Activated naive CD4-positive, alpha-beta T cell treated with anti-CD3 and anti-CD28 coated beads for 36 hours (primary cell): ENCODE measurements at places on chromosomes 16 and 17. TPM values are rescaled to one million over a fixed set of nuclear protein-coding genes. Genes with fewer than 3 reads are reported as not detected.

SUZ12 gene
- 54.7 TPM for total RNA-seq

NPIPA3 gene
- 1.9 TPM for total RNA-seq

- no peak overlapping the region for H3K27ac ChIP-seq
- H3K36me3 ChIP-seq = no peaks in the 10 kb centered on the region
- H3K4me1 ChIP-seq = peaks cover 27% of the 10 kb centered on the region
- no peaks in the 10 kb centered on the region for H3K27me3 ChIP-seq
Observed at GRCh38 chr17:83195330-83196023, 116.1 kb downstream of the METRNL start.

DNA sequence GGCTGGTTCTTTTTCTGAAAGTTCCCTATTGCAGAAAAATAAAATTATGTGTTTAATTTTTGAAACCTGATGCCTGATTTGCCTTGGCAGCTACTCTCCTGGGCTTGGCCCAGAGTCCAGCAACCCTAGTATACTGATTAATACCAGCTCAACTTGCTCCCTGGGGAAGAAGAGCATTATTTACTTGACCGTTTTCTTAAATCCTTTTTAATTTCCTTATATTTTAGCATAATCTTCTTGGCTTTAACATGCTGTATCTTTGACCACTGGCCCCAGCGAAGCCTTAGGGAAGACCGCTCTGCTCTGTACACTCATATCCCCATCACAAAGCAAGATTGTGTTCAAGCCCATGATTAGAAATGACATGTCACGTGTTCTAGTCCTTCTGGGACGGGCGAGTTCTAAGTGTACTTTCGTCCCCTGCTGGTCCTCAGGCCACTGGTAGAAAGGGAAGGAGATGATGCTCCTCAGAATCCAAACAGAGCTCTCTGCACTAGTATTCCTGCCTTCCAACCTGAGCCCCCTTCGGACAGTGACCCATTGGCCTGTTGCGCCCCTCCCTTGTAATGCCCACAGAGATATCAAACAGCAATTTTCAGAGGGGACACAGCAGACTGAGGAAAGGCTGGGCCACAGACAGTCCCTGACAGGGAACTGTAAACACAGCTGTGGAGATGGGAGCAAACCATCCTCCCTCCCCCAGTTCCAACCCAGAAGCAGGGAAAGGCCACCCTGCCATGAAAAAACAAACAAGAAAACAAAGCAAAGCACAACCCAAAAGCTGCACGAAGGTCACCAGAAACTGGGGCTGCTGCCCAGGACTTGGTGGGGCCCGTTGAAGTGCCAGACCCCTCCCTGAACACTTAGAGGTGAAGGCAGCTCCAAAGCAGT, 4.3 kb upstream of the EZH1 start:
- H3K4me3 ChIP-seq = no peak overlapping the region
- peaks cover 6% of the 10 kb centered on the region for H3K4me1 ChIP-seq
- no peak overlapping the region for H3K27ac ChIP-seq
- peaks cover 10% of the 10 kb centered on the region for H3K27me3 ChIP-seq
- no peak for DNase-seq

DNA sequence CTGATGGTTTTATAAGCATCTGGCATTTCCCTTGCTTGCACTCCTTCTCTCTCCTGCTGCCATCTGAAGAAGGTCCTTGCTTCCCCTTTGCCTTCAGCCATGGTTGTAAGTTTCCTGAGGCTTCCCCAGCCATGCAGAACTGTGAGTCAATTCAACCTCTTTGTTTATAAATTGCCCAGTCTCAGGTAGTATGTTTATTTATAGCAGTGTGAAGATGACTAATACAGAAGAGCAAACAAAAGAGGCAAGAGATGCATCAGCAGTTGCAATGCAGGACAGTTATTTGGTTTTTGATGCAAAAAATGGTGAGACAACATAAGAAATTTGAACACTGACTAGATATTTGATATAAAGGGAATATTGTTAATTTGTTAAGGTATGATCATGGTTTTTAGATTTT, 16.8 kb downstream of the TMEM100 start:
- H3K36me3 ChIP-seq = no peaks in the 10 kb centered on the region
- no peak for DNase-seq
- H3K27me3 ChIP-seq = peaks cover 51% of the 10 kb centered on the region
- H3K4me1 ChIP-seq = no peaks in the 10 kb centered on the region
- H3K4me3 ChIP-seq = no peak overlapping the region

GRCh38 chr16:57798953-57799599, 3.2 kb downstream of the KIFC3 start:
- DNase-seq = no peak
- H3K27me3 ChIP-seq = peaks cover 20% of the 10 kb centered on the region
- H3K4me3 ChIP-seq = no peak overlapping the region
- H3K36me3 ChIP-seq = no peaks in the 10 kb centered on the region

DNA sequence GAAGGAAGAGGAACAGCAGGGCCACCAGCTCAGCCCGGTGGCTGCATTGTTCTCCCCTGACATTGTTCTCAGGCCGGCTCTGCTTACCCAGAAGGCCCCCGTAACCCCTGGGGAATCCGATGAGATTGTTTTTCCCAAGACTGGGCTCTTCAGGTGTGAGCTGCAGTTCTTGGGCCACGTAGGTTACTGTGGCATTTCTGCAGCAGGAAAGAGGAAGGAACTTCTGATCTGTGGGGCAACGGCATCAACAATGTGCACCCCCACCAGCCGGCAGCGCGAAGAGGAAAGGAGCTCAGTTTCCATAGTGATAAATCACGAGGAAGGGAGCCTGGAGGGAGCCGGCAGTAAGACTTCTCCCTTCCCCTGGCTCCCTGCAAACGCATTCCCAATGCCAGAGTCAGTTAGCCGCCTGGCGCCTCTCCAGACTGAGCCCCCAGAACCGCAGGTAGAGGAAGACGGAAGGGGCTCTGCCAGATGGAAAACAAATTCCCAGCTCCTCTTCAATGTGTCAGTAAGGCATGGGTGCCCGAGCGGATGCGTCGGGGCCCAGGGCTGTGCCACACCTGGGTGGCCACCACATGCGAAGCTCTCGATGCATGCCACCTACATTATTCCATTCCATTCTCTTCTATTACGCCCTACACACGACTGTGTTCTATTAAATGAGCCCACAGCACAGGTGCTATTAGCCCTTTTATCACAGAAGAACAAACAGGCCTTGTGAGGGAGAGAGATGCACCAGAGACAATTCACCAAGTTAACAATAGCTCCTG, 21.5 kb upstream of the PECAM1 start:
- peaks cover 18% of the 10 kb centered on the region for H3K4me1 ChIP-seq
- DNase-seq = no peak
- peak overlapping the region; percentile 49 for H3K4me3 ChIP-seq
- H3K27me3 ChIP-seq = no peaks in the 10 kb centered on the region

DNA sequence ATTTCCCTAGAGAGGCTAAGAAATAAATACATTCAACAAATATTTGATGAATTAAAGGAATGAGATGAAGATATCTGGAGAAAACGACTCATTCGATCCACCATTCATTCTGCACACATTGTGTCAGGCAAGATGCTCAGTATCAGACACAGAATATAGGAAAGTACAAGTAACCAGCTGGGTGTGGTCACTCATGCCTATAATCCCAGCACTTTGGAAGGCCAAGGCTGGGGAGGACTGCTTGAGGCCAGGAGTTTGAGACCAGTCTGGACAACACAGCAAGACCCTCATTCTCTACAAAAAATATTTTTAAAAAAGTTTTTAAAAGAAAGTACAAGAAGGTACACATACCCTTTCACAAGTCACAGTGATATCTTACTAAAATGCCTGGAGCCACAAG, 42.3 kb downstream of the CRLF3 start:
- no peak for DNase-seq
- H3K27ac ChIP-seq = peak overlapping the region; percentile 74
- peaks cover 18% of the 10 kb centered on the region for H3K4me1 ChIP-seq
- H3K36me3 ChIP-seq = peaks cover 34% of the 10 kb centered on the region

- H3K4me3 ChIP-seq = no peak overlapping the region
- no peaks in the 10 kb centered on the region for H3K27me3 ChIP-seq
- no peak for DNase-seq
- H3K36me3 ChIP-seq = no peaks in the 10 kb centered on the region
- H3K27ac ChIP-seq = no peak overlapping the region
Observed at GRCh38 chr16:84136331-84137125, 8.4 kb downstream of the HSDL1 start.

DNA sequence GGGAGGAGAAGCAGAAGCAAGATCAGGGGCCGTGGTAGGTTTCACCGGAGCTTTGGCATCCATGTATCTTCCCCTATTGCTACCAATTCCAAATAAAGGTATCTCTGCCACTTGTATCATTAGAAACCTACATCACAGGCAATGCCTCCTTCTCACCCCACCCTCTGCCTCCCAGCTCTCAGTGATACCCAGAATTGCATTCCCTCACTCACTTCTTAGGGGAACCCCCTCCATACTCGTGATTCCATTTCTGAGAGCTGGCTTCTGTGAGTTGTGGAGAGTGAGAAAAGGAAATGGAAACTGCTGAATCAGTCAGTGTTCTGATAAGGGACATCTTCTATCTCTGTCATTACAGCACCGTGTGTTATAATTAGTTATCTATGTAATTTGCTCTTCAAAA, 2.3 kb upstream of the CCL3 start:
- peak; percentile 64 for DNase-seq
- peaks cover 24% of the 10 kb centered on the region for H3K27me3 ChIP-seq
- peaks cover 23% of the 10 kb centered on the region for H3K4me1 ChIP-seq
- H3K4me3 ChIP-seq = no peak overlapping the region

- peak overlapping the region; percentile 65 for H3K27ac ChIP-seq
- DNase-seq = peak; percentile 45
- peaks cover 59% of the 10 kb centered on the region for H3K36me3 ChIP-seq
- H3K27me3 ChIP-seq = no peaks in the 10 kb centered on the region
Observed at GRCh38 chr16:84614623-84614967, 3.3 kb downstream of the COTL1 start.
